ENCODE measurements at places on chromosomes 5 and 9. TPM values are rescaled to one million over a fixed set of nuclear protein-coding genes. Genes with fewer than 3 reads are reported as not detected.

DNA sequence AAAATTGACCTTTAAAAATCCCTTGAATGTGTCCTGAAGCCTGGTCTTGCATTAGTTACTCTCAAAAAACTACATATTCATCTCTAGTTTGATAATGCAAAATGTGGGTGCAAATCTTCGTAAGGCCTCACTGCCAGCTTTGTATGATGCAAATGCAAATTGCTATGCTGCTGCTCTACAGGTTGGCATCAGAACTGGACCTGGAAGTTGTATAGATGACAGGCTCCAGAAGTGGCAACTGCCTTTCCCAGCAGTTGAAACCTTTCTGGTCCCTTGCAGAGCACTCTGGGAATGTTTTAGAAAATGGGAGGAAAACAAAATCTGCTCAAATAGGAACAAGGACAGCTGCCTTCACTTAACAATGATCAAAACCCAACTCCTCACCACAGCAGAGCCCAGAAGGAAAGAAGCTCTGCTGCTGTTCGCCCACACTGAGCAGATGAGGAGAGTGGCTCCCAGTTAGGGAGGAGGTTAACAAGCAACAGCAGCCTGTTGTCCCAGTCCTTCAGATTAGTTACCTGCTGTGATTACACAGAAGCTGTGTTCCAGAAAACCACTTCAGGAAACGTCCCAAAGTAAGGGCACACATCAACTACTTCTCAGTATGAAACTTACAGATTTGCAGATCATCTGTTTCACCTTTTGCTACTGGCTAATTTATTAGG lies 93.5 kb downstream of the PLPP1 start:
- no peak for DNase-seq

- DNase-seq, result no peak
Observed at GRCh38 chr5:116998024-116998423, 423.4 kb upstream of the SEMA6A start.

DNA sequence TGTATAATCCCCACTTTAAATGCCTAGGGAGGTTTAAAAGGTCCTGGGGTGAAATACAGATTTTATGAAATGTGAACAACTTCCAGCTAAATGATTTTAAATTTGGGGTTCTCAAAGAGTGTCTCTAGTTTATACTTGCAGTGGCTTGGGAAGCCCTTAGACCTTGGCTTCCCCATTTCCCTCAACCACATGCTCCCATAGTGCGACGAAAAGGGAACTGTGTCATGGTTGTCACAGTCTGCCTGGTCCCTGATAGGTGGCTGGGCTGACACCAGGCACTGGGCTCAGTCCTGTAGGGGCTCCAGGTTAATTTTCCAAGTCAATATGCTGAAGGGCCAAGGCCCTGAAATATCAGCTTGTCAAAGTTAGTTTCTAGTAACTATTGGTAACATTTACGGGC lies 10.4 kb upstream of the CXCL14 start:
- no peak for DNase-seq

DNA sequence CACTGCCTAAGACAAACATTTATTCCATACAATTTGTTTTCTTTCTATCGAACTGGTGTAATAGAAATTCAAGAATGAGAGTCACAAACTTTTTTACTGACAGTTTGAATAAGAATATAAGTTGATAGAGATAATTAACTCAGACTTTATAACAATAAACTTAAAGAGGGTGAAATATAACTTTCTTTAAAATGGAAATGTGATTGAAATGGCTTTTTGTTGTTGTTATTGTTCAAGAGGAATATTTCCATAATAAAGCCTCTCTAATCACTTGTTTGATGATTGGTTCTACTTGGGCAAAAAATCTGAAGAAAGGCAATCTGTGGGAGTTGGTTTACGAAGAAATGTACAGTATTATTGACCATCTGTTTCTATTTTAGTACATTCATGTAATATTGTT lies 79.3 kb downstream of the ST8SIA4 start:
- DNase-seq, result no peak

DNA sequence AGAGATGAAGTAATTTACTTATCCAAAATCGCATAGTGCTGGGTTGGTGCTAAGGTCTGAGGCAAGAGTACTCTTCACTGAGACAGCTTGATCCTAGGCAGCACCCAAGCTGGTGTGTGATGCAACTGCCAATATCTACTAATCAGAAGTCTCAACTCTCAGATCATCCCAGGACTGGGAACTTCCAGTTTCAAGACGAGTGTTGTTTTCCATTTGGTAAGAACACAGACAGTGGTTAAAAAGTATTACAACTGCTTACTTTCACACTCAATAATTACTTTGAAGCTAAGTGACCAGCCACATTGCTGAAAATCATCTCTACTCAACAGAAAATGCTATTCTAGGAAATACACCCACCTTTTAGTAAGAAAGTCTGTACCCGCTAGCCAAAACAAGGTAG lies 45.3 kb downstream of the FBXW11 start:
- no peak for DNase-seq

DNA sequence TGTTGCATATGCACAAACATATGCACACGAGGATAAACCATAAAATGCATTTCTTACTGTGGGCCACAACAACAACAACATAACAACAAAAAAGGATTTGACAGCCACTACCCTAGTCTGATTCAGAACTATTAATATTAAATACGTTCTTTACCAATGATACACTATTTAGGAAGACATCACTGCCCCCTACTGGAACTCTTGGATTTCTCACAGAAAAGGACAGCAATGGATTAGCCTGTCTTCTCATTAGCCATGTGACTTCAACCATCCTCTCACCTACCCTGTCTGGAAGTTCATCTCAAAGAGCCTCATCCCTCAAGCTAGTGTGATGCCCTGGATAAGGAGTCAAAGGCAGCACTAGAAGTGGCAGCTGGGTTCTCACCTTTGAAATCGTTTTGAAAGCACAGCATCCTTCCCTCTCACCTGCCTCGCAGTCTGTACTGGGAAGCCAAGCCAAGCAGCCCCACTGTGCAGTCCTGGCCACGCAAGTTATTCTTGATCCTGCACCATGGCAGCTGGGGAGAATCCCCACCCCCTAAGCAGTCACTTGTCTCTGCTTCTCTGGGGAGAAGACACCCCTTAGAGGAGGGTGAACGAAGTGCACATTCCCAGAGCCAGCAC lies 64.6 kb downstream of the SH3TC2 start:
- DNase-seq, result no peak

DNA sequence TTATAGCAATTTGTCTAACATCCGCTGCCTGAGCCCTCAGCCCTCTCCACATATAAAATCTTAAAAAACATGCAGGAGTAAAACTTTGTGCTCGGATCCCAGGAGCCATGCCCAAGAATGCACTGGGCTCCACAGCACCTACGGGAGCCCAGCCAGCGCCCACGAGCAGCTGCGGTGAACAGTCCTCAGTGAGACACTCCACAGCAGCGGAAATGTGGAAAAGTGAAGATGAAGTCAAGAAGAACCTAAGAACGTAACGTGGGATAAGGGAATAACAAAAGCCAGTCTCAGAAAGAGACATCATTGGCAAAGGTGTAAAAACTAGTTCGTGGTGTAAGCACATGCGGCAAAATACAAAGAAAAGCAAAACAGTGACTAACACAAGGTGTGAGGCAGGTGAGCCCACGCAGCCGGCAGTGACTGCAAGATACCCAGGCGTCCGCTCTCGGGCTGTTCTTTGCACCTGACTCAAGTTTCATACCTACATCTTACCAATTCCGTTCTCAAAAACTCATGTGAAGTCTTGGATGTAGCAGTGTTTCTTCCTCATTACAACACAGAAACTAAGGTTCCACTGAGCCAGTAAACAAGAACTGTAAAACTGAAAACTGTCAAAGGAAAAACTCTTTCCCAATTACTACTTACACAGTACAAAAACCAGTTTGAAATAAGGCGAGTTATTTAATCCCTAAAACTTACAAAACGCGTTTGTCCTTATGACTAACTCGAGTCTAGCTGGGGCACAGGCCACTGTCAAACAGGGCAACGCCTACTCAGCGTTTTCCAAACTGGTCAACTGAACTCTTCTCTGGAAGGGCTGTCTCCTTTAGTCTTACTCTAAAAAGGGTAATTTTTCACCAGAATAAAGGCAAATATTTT lies 1.7 kb downstream of the CAMSAP1 start:
- peak; percentile 37 for DNase-seq

GRCh38 chr5:98911280-98912040 lies 17.3 kb downstream of the CHD1 start:
- DNase-seq, result no peak

DNA sequence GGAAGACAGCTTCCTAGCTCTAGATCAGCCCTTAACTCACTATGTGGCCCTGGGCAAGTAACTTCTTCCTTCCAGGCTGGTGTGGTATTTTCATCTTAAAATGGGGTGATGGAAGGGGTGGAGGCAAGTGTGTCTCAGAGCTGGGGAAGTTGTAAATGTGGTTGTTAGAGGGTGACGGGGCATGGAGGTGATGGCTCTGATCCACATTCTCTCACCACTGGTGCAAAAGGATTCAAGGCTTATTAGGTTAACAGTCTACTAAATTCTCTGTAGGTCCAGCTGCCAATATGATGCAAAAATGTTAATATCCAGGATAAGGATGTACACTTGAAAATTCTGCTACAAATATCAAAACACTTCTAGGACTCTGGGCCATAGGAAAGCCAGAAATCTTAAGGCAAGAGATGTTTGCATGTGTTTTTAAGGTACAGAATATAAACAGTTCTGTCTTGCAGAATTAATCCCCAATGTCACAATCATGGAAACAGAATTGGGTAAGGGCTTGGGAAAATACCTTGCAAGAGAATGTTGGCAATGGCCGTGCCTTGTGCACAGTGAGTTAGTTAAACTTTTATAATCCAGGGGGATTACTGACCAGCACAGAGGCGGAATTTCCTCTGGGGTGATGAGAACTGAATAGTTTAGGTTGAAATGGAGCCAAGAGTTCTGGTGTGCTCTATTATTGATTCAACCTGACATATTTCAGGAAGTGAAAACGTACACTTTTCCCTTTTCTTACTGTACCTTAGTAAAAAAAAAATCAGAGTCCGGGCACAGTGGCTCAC lies 19.8 kb downstream of the TNFSF15 start:
- peak; percentile 74 for DNase-seq

DNA sequence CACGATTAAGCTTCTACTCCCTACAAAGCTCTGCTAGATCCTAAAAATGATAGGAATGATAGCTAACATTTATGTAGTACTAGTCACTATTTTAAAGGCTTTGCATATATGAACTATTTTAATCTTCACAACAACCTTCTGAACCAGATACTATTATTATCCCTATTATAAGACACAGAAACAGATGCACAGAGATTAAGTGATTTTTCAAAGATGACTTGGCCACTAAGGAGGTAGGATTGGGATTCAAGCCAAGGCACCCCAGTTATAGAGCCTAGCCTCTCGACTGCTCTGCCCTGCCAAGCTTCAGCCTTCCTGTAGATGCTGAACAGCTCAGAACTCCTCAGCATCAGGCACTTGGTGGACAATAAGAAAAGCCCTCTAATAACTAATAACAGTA lies 200.9 kb upstream of the PTGER4 start:
- DNase-seq, result no peak

DNA sequence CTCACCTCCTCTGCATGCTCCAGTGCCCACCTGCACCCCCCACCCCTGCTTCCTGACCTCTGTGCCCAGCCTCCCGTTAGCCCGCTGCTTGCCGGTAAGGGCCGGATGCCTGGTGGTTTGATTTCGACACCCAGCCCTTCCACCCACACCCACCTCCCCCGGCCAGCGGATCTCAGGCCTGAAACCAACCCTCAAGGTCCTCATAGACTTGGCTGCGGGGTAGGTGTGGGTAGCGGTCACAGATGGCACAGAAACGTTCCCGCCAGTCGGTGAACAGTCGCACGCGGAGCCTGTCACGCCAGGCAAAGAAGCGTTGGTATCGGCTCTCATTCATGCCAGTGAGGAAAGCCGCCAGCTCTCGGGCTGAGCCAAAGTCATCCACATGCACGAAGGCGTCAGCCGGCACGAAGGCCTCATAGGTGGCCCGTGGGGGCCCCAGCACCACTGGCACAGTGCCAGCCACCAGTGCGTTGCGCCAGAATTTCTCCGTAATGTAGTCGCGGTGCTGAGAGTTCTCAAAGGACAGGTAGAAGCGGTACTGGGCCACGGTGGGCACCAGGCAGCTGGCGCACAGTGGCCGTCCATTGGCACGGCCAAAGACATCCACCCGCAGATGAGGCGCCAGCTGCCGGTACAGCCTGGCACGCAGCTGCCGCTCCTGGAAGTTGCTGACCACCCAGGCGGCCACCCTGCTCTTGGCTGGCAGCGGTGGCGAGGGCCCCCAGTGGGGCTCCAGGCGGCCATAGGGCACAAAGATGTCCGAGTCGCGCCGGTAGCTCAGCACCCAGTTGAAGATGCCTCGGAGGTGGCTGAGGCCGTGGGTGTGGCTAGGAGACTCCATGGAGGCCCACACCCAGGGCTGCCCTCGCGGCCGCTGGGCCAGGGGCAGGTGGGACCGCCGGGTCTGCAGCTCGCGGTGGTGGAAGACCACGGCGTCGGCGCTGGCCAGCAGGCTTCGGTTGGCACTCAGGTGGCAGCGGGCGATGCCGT lies 1.1 kb downstream of the FUT7 start:
- no peak for DNase-seq

DNA sequence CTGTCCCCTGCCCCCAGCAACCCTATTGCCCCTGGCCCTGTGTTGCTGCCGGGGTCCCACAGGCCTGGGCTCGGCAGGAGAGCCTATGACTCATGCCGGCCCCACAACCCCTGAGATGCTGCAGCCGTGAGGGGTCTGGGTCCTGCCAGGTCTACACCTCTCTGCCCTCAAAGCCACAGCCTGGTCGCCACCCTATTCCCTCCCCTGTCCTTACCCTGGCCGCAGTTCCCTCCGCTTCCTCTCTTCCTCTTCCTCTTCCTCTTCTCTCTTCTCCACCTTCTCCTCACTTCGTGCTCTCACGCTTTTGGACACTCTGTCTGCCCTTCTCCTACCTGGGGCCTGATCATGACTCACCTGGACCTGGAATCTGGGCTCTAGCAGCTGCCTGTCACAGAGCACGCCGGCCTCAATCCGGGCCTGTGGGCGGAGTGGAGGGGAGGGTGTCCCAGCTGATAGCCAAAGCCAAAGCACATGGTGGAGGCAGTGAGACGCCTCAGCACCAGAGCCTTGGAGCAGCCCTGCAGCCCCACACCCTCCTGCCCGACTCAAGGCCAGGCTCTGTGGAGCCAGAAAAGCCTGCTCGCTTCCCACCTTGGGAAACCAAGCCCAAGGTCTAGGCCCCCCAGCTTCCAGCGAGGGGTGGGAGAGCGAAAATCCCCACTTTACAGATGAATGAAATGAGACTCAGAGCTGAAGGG lies 26.8 kb upstream of the CSF1R start:
- no peak for DNase-seq

The GRIN3A gene
- total RNA-seq, result not detected

The IFNK gene
- total RNA-seq, result not detected

The TOR1A gene
- 48.8 TPM for total RNA-seq

The THG1L gene
- total RNA-seq, result 10.7 TPM

The APBA1 gene
- total RNA-seq, result 0.29 TPM

The AK8 gene
- total RNA-seq, result 0.14 TPM

The GLRX gene
- 181 TPM for total RNA-seq

The LCN1 gene
- not detected for total RNA-seq

The ANGPTL2 gene
- 1.7 TPM for total RNA-seq
